AG04449 (cell line): ENCODE measurements at places on chromosomes 7 and 10.

- no peak for DNase-seq
Observed at GRCh38 chr10:78579995-78580394, 488.8 kb upstream of the ZMIZ1 start.

DNA sequence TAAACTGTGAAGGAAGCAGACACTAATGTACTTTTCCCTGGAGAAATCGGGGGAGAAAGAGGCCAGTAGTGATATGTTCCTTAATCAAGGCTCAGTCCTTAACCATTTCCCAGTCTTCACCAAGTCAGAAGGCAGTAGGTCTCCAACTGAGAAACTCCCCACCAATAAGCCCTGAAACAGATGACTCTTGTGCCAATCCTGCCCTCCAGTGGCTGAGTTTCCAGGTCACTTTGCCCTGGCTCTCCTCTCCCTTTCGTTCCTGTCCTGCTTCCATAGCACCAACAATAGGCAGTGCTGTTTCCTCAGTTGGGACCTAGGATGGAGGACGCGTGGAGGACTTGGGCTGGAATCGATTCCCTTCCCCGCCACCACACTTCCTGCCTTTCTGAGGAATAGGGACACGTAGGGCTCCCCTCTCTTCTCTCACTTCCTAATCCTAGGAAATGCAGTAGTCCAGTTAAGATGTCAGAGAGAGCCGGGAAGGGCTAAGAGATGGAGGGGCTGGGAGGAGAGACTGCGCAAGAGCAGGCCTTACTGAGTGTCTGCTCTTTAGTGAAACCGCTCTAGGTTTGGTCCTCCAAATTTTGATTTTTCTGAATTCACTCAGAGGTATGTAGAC is 23.4 kb downstream of the ATOH7 start:
- DNase-seq, result no peak

DNA sequence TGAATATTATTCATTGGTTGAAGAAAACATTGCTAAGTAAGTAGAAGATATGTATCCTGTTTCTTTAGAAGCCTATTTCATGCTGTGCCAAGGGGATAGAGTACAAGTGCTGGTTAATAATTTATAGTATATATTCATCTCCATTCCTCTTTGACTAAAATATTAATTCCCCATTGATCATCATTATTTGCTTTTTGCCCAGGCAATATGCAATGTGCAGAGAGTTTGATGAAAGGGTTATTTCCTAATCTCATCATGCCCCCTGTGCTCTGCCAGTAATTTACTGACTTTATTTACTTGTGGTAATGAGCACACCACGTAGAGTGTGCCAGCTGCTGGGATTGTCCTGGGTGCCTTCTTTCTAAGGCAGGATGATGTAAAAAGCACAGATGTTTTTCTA is 180.9 kb downstream of the REEP3 start:
- no peak for DNase-seq

GRCh38 chr10:58757352-58758065 is 244.8 kb downstream of the BICC1 start:
- no peak for DNase-seq

- no peak for DNase-seq
Observed at GRCh38 chr7:25622695-25623094, 394.4 kb upstream of the NPVF start.

DNA sequence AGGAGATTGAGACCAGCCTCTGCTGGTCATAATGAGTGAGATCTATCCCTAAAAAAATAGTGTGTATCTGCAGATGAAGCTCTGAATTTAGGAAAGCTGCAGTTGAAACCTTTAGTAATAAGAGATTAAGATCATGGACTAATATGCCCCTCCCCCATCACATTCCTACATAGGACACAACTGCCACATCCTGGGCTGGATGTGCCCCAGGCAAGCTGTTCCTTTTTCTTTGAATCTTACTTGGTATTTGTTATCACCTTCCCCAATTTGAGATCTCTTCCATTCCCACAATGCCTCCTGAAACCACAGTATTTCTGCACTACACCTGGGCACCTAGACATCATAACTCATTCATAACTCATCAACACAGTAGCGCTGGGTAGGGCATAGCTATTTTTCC is 74.1 kb downstream of the DOCK1 start:
- no peak for DNase-seq

DNA sequence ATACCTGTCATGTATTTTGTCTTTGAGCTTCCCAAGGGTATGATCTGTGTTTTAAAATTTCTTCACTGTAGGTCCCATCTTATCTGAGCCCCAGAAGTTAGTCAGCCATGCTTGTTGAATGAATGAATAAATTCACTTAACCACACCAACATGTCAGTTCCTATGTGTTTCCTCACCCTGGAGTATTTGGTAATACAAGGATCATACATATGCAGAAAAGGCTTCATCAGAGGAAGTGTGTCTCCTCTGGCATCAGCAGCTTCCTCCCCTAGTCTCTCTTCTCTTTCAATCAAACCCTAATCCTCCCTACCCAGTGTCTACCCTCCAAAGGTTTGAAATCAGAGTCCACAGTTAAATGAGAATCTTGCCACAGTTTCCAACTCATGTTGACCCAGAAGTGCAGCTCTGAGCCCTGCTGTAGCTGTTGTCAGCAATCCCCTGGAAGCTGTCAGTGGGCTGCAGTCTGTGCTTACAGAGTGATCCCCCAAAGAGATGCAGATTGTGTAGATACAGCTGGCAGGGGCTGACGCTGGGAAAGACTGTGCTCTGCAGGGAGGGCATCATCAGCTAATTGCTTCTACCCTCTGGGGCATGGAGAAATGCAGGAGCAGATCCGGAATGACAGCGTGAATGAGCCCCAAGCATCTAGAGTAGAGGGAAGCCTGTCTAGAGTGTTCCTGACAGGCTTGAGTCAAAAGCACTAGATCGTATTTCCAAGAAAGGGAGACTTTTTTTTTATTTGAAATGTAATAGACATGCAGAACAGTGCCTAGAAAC is 105.0 kb upstream of the WDR11 start:
- DNase-seq, result no peak

DNA sequence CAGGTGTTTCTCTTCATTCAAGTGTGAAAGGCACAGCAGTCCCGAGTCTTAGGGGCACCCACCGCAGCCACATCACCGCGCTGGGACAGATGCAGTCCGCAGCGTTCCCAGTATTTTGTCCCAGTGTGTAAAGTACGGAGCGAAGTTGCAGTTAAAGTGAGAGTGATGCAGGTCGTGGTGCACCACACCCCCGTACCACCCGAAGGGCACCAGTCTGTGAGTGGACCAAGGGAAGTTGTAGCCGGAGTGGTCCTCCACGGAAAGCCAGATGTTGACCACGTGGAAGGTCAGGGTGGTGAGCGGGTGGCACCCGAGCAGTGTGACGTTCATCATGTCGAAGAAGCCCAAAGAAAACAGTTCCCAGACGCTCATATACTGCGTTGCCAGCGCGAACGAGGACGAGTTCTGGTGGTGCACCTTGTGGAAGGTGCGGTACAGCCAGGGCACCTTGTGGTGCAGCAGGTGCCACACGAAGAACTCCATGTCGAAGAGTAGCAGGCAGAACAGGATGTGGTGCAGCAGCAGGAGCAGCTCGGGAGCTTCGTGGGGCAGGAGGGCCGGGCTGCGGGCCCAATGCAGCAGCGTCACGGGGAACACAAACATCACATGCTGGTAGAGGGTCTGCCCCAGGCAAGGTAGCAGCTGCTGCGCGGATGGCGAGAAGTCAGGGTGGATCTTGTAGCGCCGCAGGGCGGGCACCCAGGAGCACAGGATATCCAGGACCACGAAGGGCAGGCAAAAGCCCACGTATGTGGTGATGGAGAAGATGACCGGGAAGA is 526 bp downstream of the CH25H start:
- DNase-seq, result no peak

- DNase-seq, result no peak
Observed at GRCh38 chr7:129188892-129189660, 643 bp downstream of the SMO start.

- no peak for DNase-seq
Observed at GRCh38 chr7:80675090-80675489, 36.6 kb downstream of the CD36 start.

DNA sequence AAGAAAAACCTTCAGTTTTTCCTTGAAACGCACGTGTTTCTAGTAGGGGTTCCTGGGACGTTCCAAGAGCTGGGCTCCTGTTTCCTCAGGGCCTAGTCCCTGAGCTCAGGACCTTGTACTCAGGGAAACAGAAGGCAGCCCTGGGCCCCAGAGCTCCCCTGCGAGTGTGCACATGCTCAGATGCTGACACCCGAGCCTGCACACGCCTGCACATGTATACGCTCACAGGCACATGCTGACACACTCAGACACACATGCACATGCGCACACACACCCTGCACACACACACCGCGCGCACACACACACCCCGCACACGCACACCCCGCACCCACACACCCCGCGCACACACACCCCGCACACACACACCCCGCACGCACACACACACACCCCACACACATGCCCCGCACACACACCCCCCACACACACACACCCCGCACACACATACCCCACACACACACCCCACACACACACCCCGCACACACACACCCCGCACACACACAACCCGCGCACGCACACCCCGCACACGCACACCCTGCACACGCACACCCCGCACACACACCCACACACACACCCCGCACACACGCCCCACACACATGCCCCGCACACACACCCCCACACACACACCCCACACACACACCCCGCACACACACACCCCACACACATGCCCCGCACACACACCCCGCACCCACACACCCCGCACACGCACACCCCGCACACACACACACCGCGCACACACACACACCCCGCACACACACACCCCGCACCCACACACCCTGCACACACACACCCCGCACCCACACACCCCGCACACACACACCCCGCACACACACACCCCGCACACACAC is 52.2 kb downstream of the CALML3 start:
- no peak for DNase-seq

DNA sequence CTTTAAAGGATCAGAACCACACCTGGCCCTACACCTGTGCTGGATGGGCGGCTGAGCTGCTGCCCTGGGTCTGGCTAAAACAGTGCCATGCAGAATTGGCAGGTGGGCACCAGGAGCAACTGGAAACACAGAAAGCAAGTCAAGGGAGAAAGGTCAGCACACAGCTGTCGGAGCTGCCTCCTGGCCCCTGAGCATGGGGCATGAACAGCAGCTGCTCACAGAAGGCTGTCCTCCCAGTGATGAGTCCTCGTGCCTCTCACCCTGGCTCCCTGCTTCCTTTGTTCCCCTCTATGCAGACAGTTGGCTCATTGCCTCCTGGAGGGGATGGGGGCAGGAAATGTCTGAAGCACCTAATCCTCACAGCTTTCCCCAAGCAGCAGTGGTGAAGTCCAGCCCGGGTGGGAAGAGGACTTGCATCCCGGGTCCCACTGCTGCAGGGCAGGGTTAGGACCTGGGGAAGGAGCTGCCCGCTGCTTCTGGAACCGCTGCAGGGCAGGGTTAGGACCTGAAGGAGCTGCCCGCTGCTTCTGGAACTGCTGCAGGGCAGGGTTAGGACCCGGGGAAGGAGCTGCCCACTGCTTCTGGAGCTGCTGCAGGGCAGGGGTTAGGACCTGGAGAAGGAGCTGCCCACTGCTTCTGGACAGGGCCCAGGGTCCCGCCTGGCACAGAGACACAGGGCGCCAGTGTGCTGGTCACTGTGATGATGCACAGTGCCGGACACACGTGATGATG is 37.3 kb downstream of the VIPR2 start:
- DNase-seq, result no peak

DNA sequence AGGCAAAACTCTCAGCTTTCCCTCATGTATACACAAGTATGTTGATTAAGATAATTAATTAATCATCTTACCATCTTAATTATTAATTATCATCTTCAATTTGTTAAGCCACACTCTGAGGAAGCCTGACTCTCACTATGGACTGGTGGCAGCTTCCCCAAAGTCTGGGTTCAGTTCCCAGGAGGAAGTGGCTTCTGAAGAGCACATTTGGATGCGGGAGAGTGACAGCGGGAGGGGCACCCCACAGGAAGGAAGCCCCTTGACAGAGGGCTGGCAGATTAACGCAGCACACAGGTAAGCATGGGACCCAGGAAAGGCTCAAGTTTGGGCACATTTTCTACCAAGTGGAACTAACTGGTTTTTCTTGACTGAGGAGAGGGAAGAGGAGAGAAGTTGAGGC is 13.4 kb upstream of the SLIT1 start:
- DNase-seq, result no peak

DNA sequence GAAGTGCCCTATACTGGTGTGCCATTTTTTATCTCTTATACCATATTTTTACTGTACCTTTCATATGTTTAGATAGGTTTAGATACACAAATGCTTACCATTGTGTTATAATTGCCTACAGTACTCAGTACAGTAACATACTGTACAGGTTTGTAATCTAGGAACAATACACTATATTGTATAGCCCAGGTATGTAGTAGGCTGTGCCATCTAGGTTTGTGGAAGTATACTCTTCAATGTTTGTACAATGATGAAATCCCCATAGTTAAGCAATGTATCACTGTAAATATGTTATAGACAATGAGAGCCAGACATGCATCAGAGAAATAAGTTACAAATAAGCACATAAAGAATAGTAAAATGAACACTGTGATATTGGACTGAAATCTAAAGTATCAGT is 109.1 kb downstream of the IQUB start:
- no peak for DNase-seq

DNA sequence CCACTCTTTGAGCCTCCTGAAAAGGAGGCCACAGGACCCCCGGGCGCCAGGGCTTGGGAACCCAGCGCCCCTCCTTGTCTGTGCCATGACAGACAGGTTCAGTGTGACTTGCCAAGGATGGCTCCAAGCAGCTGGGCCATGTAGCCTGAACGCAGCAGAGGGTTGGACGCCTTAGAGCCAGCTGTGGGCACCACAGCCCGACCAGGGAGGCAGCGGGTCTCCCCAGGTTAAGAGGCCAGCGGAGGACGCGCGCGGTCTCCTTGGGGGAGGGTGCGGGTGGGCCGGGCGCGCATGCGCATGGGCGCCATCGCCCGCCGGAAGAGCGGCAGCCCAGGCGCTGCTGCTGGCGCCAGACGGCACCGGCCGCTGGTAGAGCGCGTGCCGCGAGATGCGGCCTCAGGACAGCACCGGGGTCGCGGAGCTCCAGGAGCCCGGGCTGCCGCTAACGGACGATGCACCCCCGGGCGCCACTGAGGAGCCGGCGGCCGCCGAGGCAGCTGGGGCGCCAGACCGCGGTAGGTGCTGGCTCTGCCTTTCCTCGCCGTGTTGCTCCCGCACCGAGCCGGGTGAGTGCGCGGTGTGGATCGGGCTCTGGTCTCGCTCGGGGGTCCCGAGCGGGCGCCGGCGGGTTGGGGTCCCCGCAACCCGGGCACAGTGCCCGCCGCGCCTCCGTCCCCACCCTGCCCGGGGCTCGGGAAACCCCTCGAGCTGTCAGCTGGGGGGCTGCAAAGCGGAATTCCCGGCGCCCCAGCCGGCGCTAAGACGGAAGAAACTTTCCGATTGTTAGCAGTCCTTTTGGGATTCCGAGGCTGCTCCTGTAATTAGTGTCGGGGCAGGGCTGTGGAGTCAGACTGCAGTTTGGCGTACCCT is at the start of gene SLC35G1:
Gene SLC35G1, plus strand, starts transcription at position 333 of the 870 bp plus-strand sequence. Its CDS starts 56 bp downstream, at position 389.
- DNase-seq, result no peak

DNA sequence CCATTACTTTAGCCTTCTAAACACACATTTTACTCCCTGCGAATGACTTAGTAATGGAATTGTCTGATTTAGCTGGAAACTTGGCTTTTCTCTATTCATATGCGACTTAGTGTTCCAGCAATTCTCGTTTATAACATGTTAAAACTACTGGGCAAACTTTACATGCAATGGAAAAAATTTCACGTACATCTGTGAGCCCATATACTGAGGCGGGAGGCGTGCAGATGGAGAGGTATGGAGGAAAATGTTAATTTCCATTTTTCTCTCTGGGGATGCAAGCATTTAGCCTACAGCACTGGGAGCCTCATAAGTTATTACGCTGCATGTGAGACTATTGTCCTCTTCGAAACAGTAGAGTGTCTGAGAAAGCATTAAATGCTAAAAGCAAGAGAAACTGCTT is 591.5 kb upstream of the ANKRD30A start:
- no peak for DNase-seq
